ENCODE measurements at places on chromosomes 7 and 10. TPM values are rescaled to one million over a fixed set of nuclear protein-coding genes. Genes with fewer than 3 reads are reported as not detected.

DNA sequence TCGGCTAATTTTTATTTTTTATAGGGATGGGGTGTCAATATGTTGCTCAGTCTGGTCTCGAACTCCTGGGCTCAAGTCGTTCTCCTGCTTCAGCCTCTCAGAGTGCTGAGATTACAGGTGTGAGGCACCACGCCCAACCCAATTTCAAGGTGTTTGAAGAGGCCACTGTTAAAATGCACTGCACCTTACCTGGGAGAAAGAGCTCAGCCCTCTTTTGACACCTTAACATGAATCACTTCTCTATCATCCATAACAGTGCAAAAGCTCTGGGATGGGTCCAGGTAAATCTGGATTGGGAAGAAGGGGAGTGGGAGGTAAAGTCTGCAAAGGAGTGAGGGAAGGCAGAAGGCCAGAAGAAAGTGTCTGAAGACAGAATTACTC is 557 bp upstream of the ZNF282 start:
- no peak for DNase-seq

Gene KDM7A
- 10.1 TPM for polyA plus RNA-seq

Gene TRA2A
- 58.2 TPM for polyA plus RNA-seq

GRCh38 chr7:102444961-102445673 is 11.7 kb downstream of the ORAI2 start:
- DNase-seq, result peak; percentile 56

GRCh38 chr10:4296161-4296560 is 511.2 kb upstream of the KLF6 start:
- DNase-seq, result no peak

DNA sequence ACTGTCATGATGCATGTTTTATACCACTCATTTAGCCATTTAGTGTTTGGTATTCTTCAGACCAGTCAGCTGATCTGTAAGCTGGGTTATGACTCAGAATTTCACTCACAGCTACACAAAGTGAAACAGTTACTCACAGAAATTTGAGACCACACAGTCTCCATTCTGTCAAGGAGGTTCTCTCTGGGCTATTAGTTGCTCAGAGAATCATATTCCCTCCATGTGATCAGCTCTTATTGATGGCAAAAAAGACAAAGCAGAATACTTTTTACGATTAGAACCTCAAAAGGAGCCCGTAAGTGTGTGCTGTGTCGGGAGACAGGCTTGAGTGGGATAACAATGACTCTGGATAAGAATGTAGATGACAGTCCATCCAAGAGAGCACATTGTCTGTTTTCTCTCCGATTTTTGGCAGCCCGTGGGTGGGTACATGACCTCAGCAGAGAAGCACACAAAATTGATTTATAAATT is 277.6 kb upstream of the SORCS1 start:
- DNase-seq, result no peak

GRCh38 chr10:98208925-98209324 is 59.1 kb downstream of the LOXL4 start:
- no peak for DNase-seq

- DNase-seq, result no peak
Observed at GRCh38 chr7:150715293-150715692, 1.1 kb upstream of the GIMAP1 start.

Gene AMPH
- polyA plus RNA-seq, result not detected

Gene ASB15
- polyA plus RNA-seq, result 0.29 TPM

GRCh38 chr7:126005064-126005463 is 1075.4 kb upstream of the POT1 start:
- DNase-seq, result no peak

Gene GHRHR
- polyA plus RNA-seq, result not detected
